ENCODE measurements at places on chromosomes 12 and 14. TPM values are rescaled to one million over a fixed set of nuclear protein-coding genes. Genes with fewer than 3 reads are reported as not detected.

- no peak overlapping the region for H3K27ac ChIP-seq
- no peaks in the 10 kb centered on the region for H3K36me3 ChIP-seq
- H3K4me3 ChIP-seq, result no peak overlapping the region
Measured at GRCh38 chr12:21528953-21529352, 2.9 kb downstream of the SPX start.

GRCh38 chr14:64721391-64721791 is 17.2 kb downstream of the PLEKHG3 start:
- no peak overlapping the region for H3K27ac ChIP-seq
- no peak overlapping the region for H3K4me3 ChIP-seq
- no peaks in the 10 kb centered on the region for H3K4me1 ChIP-seq
- H3K36me3 ChIP-seq, result no peaks in the 10 kb centered on the region
- H3K27me3 ChIP-seq, result peaks cover 19% of the 10 kb centered on the region
- no peak for DNase-seq

GRCh38 chr14:77040741-77041653 is 12.5 kb upstream of the IRF2BPL start:
- peak overlapping the region; percentile 96 for H3K27ac ChIP-seq
- H3K27me3 ChIP-seq, result no peaks in the 10 kb centered on the region
- peak overlapping the region; percentile 80 for H3K4me3 ChIP-seq
- peaks cover 82% of the 10 kb centered on the region for H3K4me1 ChIP-seq

HCAR3 gene
- not detected for total RNA-seq

DNA sequence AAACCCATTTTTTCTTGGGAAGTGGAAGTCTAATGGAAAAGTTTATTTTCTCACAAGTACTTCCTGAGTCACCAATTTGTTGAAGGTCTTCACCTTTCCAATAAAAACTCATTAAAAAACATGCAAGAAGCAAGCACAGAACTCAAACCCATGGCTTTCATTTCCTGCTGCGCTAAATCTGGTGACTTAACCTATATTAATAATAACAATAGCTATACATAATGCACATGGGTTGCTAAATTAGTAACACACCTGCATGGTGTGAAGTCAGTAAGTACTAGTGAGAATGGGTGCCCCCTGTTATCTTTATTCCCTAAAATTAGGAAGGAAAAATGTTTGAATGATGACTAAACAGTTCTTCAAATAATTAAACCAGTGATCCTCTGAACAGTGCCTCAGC is 52.3 kb downstream of the PPP2R5C start:
- H3K36me3 ChIP-seq, result peaks cover 61% of the 10 kb centered on the region
- no peak for DNase-seq
- H3K27me3 ChIP-seq, result no peaks in the 10 kb centered on the region

- H3K27me3 ChIP-seq, result peaks cover 10% of the 10 kb centered on the region
- H3K4me3 ChIP-seq, result no peak overlapping the region
- H3K27ac ChIP-seq, result no peak overlapping the region
- DNase-seq, result no peak
- H3K36me3 ChIP-seq, result no peaks in the 10 kb centered on the region
Measured at GRCh38 chr12:6263931-6264330, 46.6 kb upstream of the PLEKHG6 start.

DNA sequence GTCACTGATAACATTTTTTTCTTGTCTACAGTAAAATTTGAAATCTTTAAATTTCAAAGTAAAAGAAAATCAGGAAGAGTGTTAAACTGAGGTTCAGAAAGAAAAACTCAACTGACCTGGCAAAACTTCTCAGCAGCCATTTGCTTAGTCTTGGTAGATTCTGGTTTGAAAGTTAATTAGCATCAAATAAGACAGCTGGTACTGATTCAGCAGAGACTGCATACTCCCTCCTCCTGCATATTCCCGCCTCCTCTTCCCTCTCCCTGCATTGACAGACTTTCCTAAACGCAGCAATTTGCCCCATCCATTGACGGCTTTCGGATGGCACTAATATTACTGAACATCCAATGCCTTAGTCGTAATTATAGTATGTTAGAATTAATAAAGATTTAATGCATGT is 520.8 kb downstream of the FLRT2 start:
- DNase-seq, result no peak
- H3K4me1 ChIP-seq, result no peaks in the 10 kb centered on the region
- H3K27ac ChIP-seq, result no peak overlapping the region
- H3K27me3 ChIP-seq, result no peaks in the 10 kb centered on the region

- H3K27me3 ChIP-seq, result no peaks in the 10 kb centered on the region
- H3K36me3 ChIP-seq, result no peaks in the 10 kb centered on the region
- H3K4me3 ChIP-seq, result no peak overlapping the region
- H3K27ac ChIP-seq, result no peak overlapping the region
- H3K4me1 ChIP-seq, result no peaks in the 10 kb centered on the region
Measured at GRCh38 chr12:97939156-97939555, 476.6 kb downstream of the RMST start.

DNA sequence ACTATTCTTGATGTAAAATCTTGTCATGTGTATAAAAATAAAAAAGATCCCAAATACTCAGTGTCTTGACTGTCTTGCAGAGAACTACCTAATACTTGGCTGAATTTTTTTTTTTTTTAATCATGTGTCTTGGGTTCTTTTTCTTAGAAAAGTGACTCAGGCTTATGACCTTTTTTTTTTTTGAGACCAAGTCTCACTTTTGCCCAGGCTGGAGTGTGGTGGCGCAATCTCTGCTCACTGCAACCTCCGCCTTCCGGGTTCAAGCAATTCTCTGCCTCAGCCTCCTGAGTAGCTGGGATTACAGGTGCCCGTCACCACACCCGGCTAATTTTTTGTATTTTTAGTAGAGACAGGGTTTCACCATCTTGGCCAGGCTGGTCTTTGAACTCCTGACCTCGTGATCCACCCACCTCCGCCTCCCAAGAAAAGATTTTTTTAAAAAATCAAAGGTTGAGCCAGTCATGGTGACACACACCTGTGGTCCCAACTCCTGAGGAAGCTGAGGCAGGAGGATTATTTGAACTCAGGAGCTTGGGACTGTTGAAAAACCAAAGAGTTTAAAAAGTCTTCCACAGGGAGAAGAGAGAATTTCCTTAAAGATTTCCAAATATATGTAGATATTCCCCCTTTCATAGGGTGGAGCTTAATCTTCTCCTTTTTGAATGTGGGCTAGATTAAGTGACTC is 17.7 kb upstream of the TDG start:
- no peaks in the 10 kb centered on the region for H3K27me3 ChIP-seq
- H3K27ac ChIP-seq, result no peak overlapping the region
- H3K4me3 ChIP-seq, result no peak overlapping the region
- peaks cover 92% of the 10 kb centered on the region for H3K36me3 ChIP-seq
- no peak for DNase-seq
- H3K4me1 ChIP-seq, result no peaks in the 10 kb centered on the region

- DNase-seq, result no peak
- no peaks in the 10 kb centered on the region for H3K27me3 ChIP-seq
- H3K36me3 ChIP-seq, result peaks cover 28% of the 10 kb centered on the region
- H3K4me1 ChIP-seq, result peaks cover 28% of the 10 kb centered on the region
- H3K27ac ChIP-seq, result peak overlapping the region; percentile 65
- H3K4me3 ChIP-seq, result no peak overlapping the region
Measured at GRCh38 chr14:103428723-103429556, 43.7 kb downstream of the MARK3 start.

- H3K27ac ChIP-seq, result no peak overlapping the region
- H3K4me1 ChIP-seq, result peaks cover 6% of the 10 kb centered on the region
- peaks cover 81% of the 10 kb centered on the region for H3K36me3 ChIP-seq
- no peaks in the 10 kb centered on the region for H3K27me3 ChIP-seq
- H3K4me3 ChIP-seq, result no peak overlapping the region
Measured at GRCh38 chr14:90300611-90301047, 31.1 kb downstream of the NRDE2 start.

ANKRD33 gene
- not detected for total RNA-seq

- no peak for DNase-seq
- peaks cover 4% of the 10 kb centered on the region for H3K4me1 ChIP-seq
- H3K36me3 ChIP-seq, result no peaks in the 10 kb centered on the region
- peaks cover 7% of the 10 kb centered on the region for H3K27me3 ChIP-seq
- H3K27ac ChIP-seq, result no peak overlapping the region
- no peak overlapping the region for H3K4me3 ChIP-seq
Measured at GRCh38 chr12:2336409-2336829, 283.6 kb downstream of the CACNA1C start.

- H3K27ac ChIP-seq, result no peak overlapping the region
- peaks cover 1% of the 10 kb centered on the region for H3K27me3 ChIP-seq
- no peak for DNase-seq
- peaks cover 9% of the 10 kb centered on the region for H3K4me1 ChIP-seq
Measured at GRCh38 chr12:54173906-54174471, 14.8 kb downstream of the SMUG1 start.

DNA sequence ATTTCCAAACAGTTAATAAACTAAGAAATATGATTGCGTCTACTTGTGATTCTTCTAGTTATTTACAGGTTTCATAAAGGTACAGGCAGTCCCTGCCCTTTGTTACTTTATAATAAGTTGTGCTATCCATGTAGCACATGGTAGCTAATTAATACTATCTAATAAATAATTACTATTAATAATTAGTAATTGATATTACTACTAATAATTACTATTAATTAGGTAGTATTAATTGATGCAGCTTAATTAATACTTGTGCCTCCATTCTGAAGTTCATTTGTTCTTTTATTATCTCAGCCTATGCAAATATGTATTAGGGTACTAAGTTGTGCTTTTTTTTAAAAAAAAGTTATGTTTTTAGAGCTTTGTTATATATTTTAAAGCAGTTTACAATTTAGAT is 92.3 kb upstream of the TRHDE start:
- no peaks in the 10 kb centered on the region for H3K4me1 ChIP-seq
- H3K27ac ChIP-seq, result no peak overlapping the region

GRCh38 chr12:88553941-88554658 is 26.2 kb downstream of the KITLG start:
- no peaks in the 10 kb centered on the region for H3K27me3 ChIP-seq
- no peaks in the 10 kb centered on the region for H3K36me3 ChIP-seq
- H3K4me1 ChIP-seq, result no peaks in the 10 kb centered on the region
- no peak for DNase-seq
- no peak overlapping the region for H3K27ac ChIP-seq
- H3K4me3 ChIP-seq, result no peak overlapping the region

DNA sequence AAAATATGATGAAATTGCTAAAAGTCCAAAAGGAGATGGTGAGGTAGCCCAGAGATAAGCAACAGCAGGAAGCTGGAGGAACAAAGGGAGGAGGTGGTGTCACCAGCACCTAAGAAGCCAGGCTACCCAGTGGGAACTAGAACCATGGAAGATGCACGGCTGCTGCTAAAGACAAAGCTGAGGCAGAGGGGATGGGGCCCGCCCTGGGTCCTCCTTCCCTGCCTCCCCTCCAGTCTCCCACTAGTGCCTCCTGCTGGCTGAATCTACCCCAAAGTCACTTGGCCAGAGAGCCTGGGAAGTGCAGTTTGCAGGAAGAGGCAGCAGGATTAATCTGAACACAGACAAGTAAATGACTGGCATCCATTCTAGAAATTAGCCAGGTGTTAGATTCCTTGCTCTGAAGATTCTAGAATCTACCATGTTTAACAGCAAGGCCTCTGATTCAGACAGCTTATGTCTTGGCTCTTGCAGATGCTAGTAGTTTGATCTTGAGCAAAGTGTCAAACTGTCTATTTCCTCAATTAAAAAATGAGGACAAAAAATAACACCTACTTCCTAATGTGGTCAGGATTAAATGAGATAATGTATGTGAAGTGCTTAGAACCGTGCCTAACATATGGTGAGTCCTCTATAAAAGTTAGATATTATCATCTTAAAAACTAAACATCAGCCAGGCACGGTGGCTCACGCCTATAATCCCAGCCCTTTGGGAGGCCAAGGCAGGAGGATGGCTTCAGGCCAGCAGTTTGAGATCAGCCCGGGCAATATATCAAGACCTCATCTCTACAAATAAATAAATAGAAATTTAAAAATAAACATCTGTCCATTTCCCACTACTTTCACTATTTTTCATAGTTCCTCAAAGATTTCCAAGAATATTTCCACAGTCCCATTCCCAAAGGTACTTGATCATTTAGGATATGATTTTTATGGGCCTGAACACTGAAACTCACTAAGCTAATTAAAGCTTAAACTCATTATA is 5.8 kb upstream of the LRP10 start:
- H3K36me3 ChIP-seq, result no peaks in the 10 kb centered on the region
- no peak overlapping the region for H3K27ac ChIP-seq
- H3K4me3 ChIP-seq, result no peak overlapping the region
- no peak for DNase-seq

DNA sequence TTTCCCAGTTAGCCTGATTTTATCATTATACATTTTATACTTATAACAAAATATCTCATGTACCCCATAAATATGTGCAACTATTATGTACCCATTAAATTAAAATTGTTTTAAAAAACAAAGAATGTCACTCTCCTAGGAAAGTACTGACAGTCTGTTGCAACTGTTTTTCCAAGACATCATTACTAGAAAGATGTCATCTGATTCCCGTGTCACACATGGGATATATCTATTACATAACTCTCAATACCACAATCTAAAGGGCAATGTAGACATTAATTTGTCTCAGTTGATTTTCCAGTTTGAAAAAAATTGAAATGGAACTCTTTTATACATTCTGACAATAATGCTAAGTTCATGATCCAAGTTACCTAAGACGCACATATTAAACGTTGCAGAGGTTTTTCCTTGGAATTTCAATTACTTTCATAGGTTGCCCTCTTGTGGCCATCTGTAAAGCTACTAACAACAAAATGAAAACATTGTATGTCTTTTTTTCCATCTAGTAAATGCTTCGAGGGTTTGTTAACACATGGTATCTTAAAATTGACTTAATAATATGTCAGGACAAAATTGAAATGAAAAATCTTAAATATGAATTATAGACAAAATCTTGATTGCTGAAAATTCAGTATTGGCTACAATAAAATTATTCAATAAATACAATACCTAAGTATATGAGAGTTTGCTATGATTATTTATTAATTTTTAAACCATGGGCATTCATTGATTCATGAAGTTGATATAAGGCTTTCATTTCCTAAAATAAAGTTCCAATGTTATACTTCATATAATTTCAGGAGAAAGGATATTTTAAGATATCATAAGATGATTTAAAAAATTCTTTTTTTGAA is 131.6 kb downstream of the PPFIA2 start:
- no peak overlapping the region for H3K27ac ChIP-seq
- no peaks in the 10 kb centered on the region for H3K36me3 ChIP-seq
- no peak overlapping the region for H3K4me3 ChIP-seq

- no peak overlapping the region for H3K4me3 ChIP-seq
- H3K27ac ChIP-seq, result no peak overlapping the region
- no peaks in the 10 kb centered on the region for H3K36me3 ChIP-seq
- no peaks in the 10 kb centered on the region for H3K27me3 ChIP-seq
Measured at GRCh38 chr14:40447017-40447416, 1014.8 kb upstream of the FBXO33 start.

DNA sequence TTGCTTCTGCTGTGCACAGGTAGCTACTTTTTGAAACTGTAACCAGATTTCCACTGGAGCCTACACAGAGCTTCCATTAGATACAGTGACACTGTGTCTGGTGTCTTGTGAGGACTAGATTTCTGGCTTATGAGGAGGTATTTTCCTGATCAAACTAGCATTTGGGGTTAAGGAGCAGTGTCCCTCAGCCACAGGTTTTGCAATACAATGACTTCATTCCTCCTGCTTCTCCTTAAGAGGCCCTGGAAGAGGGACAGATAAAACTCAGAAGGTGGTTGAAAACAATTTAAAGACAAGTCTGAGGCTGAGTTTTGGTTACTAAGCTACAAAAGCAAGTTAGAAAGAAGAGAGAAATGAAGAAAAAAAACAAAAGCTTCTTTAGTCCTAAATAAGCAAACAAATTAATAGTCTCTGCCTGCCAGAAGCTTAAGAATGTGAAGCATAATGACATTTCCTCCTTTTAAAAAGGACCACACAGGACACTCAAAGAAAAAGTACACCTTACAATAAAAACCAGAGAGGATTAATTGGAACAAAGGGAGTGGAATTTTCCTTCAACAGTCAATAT is 53.0 kb downstream of the PKP2 start:
- no peak for DNase-seq
- H3K27me3 ChIP-seq, result peaks cover 3% of the 10 kb centered on the region
- no peaks in the 10 kb centered on the region for H3K4me1 ChIP-seq
- H3K27ac ChIP-seq, result no peak overlapping the region
- no peaks in the 10 kb centered on the region for H3K36me3 ChIP-seq

Measured in activated B cell treated with CpG ODN at 0.5 μM for 24 hours (primary cell).